Breast epithelium (tissue), 4 donors: ENCODE measurements at places on chromosomes 5 and 9. TPM values are rescaled to one million over a fixed set of nuclear protein-coding genes. Genes with fewer than 3 reads are reported as not detected.

Gene FGD3
- total RNA-seq = 10.2 TPM

- no peaks in the 10 kb centered on the region for H3K27me3 ChIP-seq
- no peaks in the 10 kb centered on the region for H3K36me3 ChIP-seq
- DNase-seq = no peak
- no peaks in the 10 kb centered on the region for H3K4me1 ChIP-seq
- H3K27ac ChIP-seq = no peak overlapping the region
Observed at GRCh38 chr9:23542438-23542837, 283.6 kb downstream of the ELAVL2 start.

- no peaks in the 10 kb centered on the region for H3K4me1 ChIP-seq
- H3K27me3 ChIP-seq = no peaks in the 10 kb centered on the region
- no peak overlapping the region for H3K27ac ChIP-seq
- no peak overlapping the region for H3K4me3 ChIP-seq
Observed at GRCh38 chr5:134273642-134274395, 47.9 kb upstream of the PPP2CA start.

DNA sequence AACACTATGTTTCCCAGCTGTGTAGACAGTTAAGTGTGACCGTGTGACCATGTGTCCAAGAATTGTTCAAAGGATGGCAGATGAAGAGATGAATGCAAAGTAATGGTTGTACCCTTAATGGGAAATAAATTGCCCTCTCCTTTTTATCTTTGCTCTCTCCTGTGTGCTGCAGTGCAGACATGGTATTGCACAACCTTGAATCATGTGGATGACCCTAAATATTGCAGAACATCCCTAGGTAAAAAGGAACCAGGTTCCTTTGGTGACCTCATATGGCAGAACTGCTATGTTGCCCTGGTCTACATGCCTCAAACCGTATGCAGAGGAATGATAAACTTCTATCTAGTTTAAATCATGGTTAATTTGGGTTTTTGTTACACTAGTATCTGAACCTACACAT lies 81.7 kb upstream of the CTNND2 start:
- no peaks in the 10 kb centered on the region for H3K4me1 ChIP-seq
- no peak for DNase-seq
- no peaks in the 10 kb centered on the region for H3K27me3 ChIP-seq

GRCh38 chr9:71908825-71909224 lies 2.2 kb downstream of the ABHD17B start:
- DNase-seq = no peak
- H3K36me3 ChIP-seq = no peaks in the 10 kb centered on the region
- H3K27ac ChIP-seq = no peak overlapping the region
- H3K27me3 ChIP-seq = no peaks in the 10 kb centered on the region
- peak overlapping the region; percentile 79 for H3K4me3 ChIP-seq

DNA sequence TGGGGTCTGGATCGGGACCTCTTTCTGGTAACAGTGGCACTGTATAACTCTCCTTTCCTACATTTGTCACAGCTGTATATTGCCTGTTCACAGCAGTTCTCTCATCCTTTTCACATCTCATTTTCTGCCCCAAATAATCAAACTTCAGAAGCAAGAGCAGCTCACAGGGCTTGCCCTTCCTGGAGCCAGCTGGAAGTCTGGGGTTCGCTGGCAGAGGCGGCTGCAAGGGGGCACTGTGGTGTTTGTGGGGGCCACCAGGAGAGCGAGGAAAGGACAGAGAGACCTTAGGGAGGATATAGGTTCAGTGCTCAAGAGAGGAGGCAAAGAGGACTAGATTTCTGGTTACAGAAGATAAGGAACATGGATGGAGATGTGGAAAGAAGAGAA lies 75.3 kb downstream of the C9orf153 start:
- no peak for DNase-seq
- H3K4me3 ChIP-seq = no peak overlapping the region
- H3K27me3 ChIP-seq = no peaks in the 10 kb centered on the region
- no peak overlapping the region for H3K27ac ChIP-seq
- no peaks in the 10 kb centered on the region for H3K4me1 ChIP-seq

DNA sequence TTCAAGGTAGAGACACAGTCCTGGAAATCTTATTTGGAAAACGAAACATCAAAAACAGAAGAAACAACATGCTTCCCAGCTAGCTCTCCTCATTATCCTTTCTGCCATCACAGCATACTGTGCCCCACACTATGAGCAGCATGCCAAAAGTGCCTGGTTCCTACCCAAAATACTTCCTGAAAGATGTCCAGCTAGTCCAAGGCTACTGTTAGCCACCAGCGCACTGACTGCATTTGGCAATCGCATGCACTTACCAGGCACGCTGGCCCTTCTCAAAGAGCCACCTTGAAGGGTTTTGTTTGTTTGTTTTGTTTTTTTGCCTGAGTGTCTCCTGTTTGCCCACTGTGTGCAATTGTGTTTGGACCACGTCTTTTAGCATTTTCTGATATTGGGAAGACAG lies 6.8 kb downstream of the HSPB3 start:
- no peak overlapping the region for H3K27ac ChIP-seq
- H3K4me3 ChIP-seq = no peak overlapping the region
- no peaks in the 10 kb centered on the region for H3K4me1 ChIP-seq
- no peaks in the 10 kb centered on the region for H3K36me3 ChIP-seq
- H3K27me3 ChIP-seq = no peaks in the 10 kb centered on the region

GRCh38 chr5:135826221-135826525 lies 8.3 kb upstream of the SLC25A48 start:
- no peak overlapping the region for H3K4me3 ChIP-seq
- H3K27ac ChIP-seq = no peak overlapping the region
- H3K36me3 ChIP-seq = no peaks in the 10 kb centered on the region
- no peaks in the 10 kb centered on the region for H3K4me1 ChIP-seq

- DNase-seq = no peak
- no peaks in the 10 kb centered on the region for H3K27me3 ChIP-seq
- H3K27ac ChIP-seq = no peak overlapping the region
- no peak overlapping the region for H3K4me3 ChIP-seq
- H3K36me3 ChIP-seq = no peaks in the 10 kb centered on the region
Observed at GRCh38 chr5:173855162-173855994, 32.8 kb upstream of the CPEB4 start.

- H3K4me1 ChIP-seq = no peaks in the 10 kb centered on the region
- H3K27me3 ChIP-seq = no peaks in the 10 kb centered on the region
- no peak overlapping the region for H3K27ac ChIP-seq
- no peak overlapping the region for H3K4me3 ChIP-seq
- no peaks in the 10 kb centered on the region for H3K36me3 ChIP-seq
Observed at GRCh38 chr5:57362951-57363350, 119.7 kb downstream of the ACTBL2 start.

DNA sequence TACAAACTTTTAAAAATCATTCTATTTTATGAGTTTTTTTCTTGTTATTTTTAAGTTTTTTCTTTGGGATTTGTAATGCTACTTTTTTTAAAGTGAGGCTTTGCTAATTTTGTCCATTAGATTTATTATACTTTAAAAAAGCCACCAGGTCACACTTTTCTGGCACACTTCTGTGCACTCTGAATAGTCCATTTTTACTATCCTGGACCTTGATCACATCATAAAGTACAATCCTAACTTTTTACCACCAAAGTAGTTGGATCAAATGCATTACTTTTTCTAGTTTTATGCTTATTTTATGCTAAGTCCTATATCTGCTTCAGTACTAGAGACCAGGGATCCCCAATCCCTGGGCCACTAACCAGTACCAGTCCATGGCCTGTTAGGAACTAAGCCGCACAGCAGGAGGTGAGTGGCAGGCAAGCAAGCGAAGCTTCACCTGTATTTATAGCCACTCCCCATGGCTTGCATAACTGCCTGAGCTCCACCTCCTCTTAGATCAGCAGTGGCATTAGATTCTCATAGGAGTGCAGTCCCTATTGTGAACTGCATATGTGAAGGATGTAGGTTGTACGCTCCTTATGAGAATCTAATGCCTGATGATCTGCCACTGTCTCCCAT lies 16.0 kb downstream of the FRRS1L start:
- H3K4me1 ChIP-seq = no peaks in the 10 kb centered on the region
- H3K27me3 ChIP-seq = no peaks in the 10 kb centered on the region
- no peak overlapping the region for H3K4me3 ChIP-seq
- DNase-seq = no peak
- H3K36me3 ChIP-seq = no peaks in the 10 kb centered on the region
- no peak overlapping the region for H3K27ac ChIP-seq

DNA sequence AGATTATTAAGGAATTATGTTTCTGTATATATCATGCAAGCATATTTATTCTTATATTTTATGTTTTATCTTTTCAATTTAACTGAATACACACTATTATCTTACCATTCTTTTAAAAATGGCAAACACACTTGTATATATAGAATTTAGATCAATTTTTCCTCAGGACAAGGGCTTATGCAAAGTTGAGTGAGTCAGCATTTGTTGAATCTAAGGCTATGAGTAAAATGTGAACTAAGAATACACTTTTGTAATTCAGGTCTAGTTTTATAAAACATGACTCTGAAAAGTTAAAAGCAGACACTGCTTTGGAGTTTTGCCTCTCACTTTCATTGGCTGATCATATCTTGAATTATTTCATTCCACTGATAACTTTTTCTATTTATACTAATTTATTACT lies 127.8 kb downstream of the FOCAD start:
- H3K27me3 ChIP-seq = no peaks in the 10 kb centered on the region
- no peaks in the 10 kb centered on the region for H3K36me3 ChIP-seq
- H3K4me1 ChIP-seq = no peaks in the 10 kb centered on the region
- no peak overlapping the region for H3K4me3 ChIP-seq

DNA sequence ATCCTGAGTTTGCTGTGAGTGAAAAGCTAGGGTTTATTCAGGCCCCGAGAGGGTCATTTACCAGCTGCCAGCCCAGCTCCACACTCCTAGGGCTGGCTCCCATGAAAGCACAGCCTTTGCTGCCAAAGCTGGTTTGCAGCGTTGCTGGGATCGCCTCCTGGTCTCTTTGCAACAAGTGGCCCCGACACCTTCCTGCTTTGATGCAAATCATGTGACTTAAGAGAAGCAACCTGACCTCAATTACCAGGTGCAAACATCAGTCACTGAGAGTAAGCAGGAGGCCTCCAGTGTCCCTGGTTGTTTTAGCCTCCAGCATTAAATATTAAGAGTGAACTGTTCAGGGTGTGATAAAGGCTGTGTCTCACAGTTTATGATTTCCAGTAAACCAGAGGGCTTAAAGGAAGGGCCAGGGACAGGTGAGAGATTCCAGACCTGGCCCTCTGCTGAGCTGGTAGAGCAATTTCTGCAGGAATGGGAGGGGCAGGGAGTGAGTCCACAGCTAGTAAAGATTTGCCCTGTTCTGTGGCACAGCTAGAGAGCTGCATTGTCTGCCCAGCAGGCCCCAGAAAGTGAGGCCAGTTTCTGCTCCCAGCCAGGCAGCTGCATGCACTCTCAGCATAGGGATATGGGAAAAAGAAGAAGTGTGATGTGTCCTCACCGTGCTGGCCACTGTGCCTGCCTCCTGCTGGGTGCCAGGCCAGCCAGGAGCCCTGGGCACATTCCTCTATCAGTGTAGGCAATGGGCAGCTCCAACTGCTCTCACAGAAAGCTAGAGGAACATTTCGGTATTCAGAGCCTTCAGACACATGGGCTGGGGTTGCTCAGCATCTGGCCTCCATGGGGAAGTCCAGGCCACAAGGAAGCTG lies 58.0 kb downstream of the SLC22A5 start:
- no peaks in the 10 kb centered on the region for H3K36me3 ChIP-seq
- H3K27ac ChIP-seq = peak overlapping the region; percentile 84
- H3K4me1 ChIP-seq = peaks cover 24% of the 10 kb centered on the region
- no peak overlapping the region for H3K4me3 ChIP-seq
- DNase-seq = no peak

Gene OTULINL
- 6.2 TPM for total RNA-seq

- no peaks in the 10 kb centered on the region for H3K27me3 ChIP-seq
- H3K4me1 ChIP-seq = no peaks in the 10 kb centered on the region
Observed at GRCh38 chr9:3807601-3808000, 281.8 kb upstream of the RFX3 start.

Gene FOXD4L3
- not detected for total RNA-seq

DNA sequence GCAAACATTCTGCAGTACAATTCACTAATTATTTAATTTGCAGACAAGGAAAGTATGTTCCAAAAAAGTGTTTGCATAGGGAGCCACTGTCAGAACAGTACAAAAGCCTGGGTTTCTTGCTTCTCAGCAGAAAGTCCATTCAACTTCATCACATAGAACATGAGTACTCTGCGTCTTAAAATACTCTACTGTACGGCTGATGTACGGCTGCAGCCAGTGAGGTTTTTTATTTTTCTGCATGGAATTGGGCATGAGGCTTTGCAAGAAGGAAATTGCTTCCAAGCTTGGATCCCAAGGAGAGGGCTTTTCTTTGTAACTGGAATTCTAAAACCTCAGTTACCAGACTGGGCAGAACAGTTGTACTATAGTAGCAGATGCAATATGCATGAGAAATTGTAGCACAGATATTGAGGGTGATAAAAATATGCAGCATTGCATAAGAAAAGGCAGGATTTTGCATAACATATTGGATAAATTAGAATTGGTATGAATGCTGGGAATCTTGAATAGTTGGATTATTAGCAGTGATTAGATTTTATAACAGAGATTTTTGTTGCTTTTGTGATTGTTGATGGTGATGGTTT lies 178.1 kb upstream of the CDH9 start:
- H3K27me3 ChIP-seq = no peaks in the 10 kb centered on the region
- H3K4me1 ChIP-seq = no peaks in the 10 kb centered on the region
- DNase-seq = no peak
- no peaks in the 10 kb centered on the region for H3K36me3 ChIP-seq

- H3K4me1 ChIP-seq = no peaks in the 10 kb centered on the region
- no peaks in the 10 kb centered on the region for H3K27me3 ChIP-seq
- H3K4me3 ChIP-seq = no peak overlapping the region
- no peak for DNase-seq
Observed at GRCh38 chr5:42825422-42826148, 13.9 kb upstream of the SELENOP start.

GRCh38 chr9:37447111-37447510 lies 18.1 kb downstream of the ZBTB5 start:
- no peaks in the 10 kb centered on the region for H3K4me1 ChIP-seq
- no peak for DNase-seq
- H3K27me3 ChIP-seq = no peaks in the 10 kb centered on the region

DNA sequence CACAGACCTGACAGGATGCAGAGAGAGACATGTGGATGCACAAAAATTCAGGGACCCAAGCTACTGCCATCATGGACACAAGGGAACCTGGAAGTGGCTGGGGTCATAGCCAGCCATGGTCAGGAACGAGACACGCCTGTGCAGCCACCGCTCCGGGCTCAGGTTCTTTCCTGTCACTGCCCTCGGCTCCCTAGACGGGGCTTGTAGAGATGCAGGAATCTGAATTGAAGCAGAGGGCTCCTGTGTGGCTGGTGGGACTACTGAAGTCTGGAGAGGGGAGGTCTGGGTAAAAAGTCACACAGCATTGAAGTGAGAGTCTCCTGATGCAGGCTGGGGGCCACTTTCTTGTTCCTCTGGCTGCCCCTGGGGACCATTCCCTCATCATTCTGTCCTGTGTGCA lies 32.3 kb upstream of the PTGS1 start:
- DNase-seq = no peak
- H3K4me1 ChIP-seq = no peaks in the 10 kb centered on the region
- no peaks in the 10 kb centered on the region for H3K36me3 ChIP-seq
